ENCODE measurements at places on chromosomes 1 and 21.

DNA sequence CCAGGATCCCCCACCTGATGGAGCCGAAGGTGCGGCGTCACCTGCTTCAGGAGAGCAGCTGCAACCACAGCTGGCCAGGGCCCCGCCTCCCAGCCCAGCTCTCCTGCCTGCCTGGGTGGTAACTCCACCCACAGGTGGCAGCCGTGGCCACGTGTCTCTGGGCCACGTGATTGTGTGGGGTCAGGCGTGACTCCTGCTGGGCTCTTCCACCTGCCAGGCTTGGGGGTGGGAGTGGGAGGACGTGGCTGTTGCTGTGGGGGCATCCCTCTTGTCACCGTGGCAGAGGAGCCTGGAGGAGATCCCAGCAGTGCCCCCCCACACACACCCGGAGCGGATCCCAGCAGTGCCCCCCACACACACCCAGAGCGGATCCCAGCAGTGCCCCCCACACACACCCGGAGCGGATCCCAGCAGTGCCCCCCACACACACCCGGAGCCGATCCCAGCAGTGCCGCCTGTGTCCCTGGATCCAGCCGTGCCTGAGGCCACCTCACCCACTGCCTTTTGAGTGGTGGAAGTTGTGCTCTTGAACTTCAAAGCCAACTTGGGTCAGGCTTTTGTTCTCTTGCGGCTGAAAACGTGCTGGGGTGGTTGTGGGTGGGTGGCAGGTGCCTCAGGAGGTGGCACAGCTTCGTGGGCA lies 32.2 kb downstream of the POFUT2 start:
- no peak for DNase-seq

DNA sequence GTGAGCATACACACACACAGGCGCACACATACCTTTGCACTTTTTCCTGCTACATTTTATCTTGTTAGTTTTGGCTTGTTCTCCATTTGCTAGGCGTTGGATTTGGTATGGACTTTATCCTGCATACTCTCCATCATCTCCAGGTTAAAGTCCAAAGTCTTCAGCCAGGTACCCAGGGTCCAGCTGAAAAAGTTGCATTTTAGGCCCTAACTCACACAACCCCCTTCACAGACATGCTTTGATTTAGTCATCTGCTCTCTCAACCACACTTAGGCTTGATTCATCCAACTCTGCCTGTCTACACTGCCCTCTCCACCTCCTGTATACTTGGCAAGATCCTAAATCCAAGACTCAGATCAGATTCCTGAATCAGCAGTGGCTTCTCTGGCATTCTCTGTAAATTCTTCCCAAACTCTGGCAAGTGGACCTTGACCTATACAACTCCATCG lies 10.7 kb upstream of the LAMB3 start:
- DNase-seq = no peak

DNA sequence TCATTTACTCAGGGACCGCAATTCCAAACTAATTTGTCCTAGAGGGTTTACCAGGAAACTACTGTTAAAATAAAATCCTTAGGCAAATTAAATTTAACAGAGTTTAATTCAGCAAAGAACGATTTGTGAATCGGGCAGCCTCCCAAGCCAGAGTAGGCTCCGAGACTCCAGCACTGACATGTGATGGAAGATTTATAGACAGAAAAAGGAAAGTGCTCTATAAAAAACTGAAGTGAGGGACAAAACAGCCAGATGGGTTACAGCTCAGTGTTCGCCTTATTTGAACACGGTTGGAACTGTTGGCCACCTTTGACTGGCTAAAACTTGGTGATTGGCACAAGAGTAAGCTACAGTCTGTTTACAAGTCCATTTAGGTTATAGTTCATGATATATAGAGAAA lies 35.2 kb upstream of the RCSD1 start:
- no peak for DNase-seq

DNA sequence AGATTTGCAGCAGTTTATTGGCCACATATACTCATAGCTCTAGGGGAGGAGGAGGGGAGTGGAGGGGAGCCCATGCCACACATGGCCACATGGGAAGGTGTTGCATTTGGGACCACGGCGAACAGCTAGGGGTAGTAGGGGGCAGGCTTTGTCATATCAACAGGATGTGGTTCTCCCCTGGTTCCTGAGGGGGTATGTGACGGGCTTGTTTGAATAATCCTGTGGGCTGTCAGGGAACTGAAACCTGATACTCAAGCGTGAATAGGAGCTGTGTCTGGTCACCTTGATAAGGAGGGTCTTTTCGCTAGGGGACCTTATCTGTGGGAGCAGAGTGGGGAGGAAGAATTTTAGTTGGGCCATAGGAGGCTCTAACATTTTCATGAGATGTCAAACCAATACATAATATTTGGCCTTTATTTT lies 264.7 kb downstream of the CTH start:
- DNase-seq = no peak

DNA sequence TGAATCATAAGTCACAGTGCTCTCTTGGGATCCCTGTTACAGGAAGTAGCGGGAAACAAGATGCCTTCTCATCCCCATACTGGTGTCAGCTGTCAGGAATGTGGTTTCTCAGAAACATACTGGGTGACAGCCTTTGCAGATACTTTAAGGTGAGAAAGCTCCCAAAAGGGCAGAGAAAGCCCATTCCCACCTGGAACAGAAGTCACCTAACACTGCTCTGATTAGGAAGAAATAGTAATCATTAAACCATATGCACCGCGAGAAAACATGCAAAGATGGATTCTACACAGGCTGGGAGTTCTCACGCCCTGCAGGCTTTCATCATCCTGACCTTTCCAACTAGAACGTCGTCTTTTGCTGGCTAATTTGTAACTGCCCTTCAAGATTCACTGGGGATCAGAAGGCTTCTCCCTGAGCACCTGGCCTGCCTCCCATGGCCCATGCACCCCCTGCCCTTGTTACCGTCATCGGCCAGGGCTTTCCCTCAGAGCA lies 46.2 kb upstream of the SLC44A3 start:
- DNase-seq = no peak

- DNase-seq = no peak
Observed at GRCh38 chr1:66613187-66613586, 79.2 kb downstream of the SGIP1 start.

GRCh38 chr1:20742671-20743070 lies 10.2 kb upstream of the SH2D5 start:
- no peak for DNase-seq

GRCh38 chr1:192759104-192759503 lies 49.7 kb upstream of the RGS2 start:
- DNase-seq = no peak

GRCh38 chr21:45412909-45413611 lies 8.1 kb downstream of the COL18A1 start:
- no peak for DNase-seq

- DNase-seq = peak; percentile 18
Observed at GRCh38 chr1:91997607-91998195, 32.1 kb upstream of the EPHX4 start.

DNA sequence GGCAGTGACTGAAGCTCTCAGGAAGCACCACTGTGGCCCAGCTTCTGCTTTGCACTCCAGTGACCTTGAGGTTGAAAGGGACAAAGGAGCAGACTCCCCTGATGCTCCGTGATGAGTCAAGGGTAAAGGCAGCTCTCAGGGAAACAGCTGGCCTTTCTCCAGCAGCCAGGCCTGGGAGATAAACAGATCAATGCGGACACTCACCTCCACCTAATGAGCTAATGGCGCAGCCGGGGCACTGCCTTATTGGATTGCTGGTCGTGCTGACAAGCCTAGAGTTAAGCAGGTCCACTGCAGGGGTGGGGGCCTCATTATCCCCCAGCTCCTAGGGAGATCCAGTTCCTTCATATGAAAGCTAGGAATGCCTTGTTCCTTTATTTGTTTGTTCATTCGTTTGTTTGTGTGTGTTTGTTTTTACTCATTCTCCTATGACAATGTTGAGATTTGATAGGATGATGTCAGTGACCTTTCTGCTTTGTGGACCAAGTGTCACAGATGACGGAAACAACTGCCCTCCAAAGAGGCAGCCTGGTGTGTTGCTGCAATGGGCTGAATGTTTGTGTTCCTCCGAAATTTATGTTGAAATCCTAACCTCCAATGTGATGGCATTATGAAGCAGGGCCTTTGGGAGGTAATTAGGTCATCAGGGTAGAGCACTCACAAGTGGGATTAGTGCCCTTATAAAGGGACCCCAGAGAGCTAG lies 141.4 kb upstream of the BEND5 start:
- no peak for DNase-seq

DNA sequence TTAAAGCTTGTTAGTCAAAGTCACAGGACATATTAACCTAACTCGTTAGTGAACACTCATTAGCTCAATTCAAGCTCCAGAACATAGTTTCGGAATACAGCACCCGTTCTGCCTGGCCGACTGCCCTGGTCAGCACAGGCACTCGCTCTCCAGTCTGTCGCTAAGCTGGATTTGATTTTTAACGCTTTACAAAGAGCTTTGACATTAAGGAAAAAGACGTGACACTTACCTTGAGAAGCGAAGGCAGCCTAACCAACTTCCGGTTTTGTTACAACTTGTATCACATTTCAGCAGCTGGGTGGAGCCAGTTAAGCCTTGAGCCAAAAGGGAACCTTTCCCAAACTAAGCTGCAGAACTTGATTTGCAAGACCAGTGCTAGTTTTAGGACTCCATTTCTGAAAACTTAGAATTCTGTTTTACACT lies at the start of gene FRRS1:
Gene FRRS1 (minus strand): TSS at position 258 of the 423 bp plus-strand sequence. CDS start 17,867 bp downstream, outside the sequence.
- no peak for DNase-seq

GRCh38 chr1:157269656-157270375 lies 131.6 kb upstream of the ETV3 start:
- DNase-seq = no peak

- no peak for DNase-seq
Observed at GRCh38 chr1:113456967-113457366, 66.7 kb downstream of the MAGI3 start.

- no peak for DNase-seq
Observed at GRCh38 chr21:44357064-44357837, 3.8 kb downstream of the TRPM2 start.

- no peak for DNase-seq
Observed at GRCh38 chr21:42733037-42733627, 79.7 kb downstream of the PDE9A start.

All from stimulated activated CD4-positive, alpha-beta T cell treated with anti-CD3 and anti-CD28 coated beads, Interleukin-4, amount 100 ng/mL, for 4 hours (primary cell).